HT-29 (cell line): ENCODE measurements at places on chromosomes 1 and 21.
A peak's percentile ranks its signal among the peaks of the same experiment; 100 is the strongest.

GRCh38 chr1:69221524-69221923 is 346.2 kb upstream of the LRRC7 start:
- no peak for DNase-seq

DNA sequence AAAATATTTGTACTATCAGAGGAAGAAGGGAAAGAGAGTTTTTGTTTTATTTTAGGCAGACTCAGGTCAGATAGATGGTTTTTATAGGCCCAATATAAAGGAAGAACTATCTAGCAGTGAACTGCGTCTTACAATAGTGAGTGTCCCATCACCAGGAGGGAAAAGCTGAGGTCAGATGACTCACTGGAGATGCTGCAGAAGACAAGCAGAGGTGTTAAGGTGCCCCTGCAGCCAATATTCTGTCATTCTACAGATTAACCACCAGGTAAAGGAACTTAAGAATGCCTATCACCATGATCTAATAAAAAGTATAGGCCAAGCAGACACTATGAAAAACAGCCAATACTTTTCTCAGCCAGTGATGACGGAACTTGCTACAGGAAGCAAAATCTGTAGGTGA is 29.6 kb downstream of the IVNS1ABP start:
- DNase-seq: no peak

DNA sequence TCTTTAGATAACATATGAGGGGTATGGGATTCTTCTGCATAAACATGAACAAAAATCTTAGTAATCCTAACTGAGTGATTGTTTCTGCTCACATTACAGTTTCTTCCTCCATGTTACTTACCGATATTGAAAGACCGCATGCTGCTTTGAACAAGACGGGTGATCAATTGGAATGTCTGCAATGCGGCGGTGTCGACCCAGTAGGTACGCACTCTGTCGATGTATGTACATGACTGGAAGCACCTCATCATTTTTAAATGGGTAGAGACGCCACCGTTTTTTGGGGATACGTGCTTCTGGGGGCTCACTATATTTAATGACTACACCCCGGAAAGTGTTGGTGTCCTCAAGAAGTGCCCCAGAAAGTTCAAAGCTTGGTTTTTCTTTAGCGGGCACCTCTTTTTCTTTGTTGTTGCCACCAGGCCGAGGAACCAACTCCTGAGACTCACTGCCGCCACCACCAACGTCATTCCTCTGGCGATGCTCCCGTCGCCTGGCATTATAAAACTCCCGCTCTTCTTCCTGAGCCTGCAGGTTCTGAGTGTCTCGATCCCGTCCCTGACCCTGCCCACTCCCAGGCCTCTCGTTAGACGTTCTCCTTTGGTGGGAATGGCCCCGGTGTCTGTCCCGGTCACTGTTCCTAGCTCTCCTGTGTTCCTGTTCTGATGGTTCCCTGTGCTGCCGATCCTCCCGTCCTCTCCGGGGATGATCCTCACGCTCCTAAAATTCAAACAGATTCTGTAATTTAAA is 13.9 kb downstream of the SNIP1 start:
- DNase-seq: no peak

GRCh38 chr1:93749894-93750301 is 68.3 kb upstream of the BCAR3 start:
- DNase-seq: peak; percentile 68

DNA sequence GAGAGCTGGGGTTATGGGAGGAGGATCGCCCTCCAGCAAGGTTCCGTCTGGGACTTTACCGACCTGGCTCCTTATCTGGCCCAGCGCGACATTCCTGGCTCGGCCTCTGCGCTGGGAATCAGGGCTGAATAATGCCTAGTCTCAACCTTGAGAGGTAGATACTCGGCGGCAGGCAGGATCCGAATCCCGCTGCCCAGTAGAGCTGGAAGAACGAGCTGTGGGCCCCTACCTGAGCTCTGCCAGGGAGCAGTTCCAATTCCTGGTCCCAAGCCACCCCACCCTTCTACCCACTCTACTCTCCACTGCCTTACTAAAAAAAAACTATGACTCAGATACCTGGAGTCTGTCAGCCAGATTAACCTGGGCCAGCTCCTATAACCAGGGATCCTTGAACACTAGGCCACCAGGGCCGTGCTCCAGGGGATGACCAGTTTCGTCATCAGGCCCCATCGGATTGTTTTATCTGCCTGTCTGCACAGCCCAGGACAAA is 53.6 kb downstream of the RHBG start:
- DNase-seq: no peak

DNA sequence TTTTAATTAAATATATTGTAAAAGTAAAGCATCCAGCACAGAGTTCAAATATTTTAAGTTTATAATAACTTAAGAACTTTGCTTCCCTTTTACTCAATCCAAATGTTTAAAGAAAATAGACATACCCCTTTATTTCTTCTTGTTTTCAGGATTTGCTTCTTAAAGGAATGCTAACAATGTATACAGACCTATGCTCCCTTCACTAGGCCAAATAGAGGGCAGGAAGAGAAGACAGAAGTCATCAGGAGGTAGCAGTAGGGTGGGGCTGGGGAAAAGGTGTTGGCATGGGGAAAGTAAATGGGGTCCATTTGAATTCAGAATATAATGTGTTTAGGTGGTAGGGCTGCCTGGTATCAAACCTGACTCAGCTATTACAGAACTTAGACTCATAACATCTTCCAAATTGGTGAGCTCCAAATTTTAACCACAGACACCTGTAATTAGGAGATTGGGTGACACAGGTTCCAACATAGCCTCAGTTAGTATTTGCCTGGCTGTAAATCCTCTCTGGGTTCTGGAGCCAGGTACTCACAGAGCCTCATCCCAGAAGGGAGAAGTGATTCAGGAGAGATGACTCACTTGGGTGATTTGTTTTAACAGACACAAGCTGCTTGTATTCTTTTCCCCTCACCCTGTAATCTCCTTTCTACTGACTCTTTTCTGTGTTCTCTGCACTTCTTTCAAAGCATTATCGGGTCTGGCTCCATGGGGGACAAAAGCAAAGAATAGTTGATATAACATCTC is 60.1 kb upstream of the DUSP10 start:
- DNase-seq: no peak
